NCI-H1436 (cell line): ENCODE measurements at places on chromosomes 7 and 10.
A peak's percentile ranks its signal among the peaks of the same experiment; 100 is the strongest.

DNA sequence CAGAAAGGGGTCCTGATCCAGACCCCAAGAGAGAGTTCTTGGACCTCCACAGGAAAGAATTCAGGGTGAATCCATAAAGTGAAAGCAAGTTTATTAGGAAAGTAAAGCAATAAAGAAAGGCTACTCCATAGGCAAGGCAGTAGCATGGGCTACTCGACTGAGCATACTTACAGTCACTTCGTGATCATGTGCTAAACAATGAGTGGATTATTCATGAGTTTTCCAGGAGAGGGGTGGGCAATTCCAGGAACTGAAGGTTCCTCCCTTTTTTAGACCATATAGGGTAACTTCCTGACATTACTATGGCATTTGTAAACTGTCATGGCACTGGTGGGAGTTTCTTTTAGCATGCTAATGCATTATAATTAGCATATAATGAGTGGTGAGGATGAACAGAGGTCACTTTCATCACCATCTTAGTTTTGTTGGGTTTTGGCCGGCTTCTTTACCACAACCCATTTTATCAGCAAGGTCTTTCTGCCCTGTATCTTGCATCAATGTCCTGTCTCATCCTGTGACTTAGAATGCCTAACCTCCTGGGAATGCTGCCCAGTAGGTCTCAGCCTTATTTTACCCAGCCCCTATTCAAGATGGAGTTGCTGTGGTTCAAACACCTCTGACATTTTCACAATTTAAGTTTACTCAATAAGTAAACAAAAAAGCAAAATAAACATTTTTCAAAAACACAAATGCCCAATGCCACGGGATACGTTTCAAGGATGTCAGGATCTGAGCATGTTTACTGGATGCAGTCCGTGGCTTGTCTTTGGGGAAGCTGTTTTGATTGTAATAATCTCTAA is 37.0 kb downstream of the ALOX5 start:
- no peak for DNase-seq

GRCh38 chr10:4654496-4654895 is 171.5 kb upstream of the AKR1E2 start:
- no peak for DNase-seq

DNA sequence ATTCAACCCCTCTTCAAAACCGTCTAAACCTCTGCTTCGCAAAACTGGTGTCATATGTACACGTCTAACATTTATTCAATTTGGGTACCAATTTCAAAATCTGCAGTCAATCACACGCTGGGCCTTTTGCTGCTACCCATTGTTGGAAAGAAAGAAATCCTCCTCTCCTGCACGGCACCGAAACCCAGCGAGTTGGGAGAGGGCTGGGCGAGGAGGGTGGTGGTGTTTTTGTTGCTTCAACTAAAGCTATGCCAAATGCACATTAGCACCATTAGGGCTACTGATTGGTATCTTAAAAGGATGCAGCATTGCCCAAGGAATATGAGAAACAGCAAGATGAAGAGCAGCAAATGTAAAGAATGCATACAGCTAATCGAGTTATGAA is 7.8 kb downstream of the EBF3 start:
- no peak for DNase-seq

GRCh38 chr10:47025540-47026300 is 114.5 kb downstream of the PTPN20 start:
- no peak for DNase-seq

DNA sequence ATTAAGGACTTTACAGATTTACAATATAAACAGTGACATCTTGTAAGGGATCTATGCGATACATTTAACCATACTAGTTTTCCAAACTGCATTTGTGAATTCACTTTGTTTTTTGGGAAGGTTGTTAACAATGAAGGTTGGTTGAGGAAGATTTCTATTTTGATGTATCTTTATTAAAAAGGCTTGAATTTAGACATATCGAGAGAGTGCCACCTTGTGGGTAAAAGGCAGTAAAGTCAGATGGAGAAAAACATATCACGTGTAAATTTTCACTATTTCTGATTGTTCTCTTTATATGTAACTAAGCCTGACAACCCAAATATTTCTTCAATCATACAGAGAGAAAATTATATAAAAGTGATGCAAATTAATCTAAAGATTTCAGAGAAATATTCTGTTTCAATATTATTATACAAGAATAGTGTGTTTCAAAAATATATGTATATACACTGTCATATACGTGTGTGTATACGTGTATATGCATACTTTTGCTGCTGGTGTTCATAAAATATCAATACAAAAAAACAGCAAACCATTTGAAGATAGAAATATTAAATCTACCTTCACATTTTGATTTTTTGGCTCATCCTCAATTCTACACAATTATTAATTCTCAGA is 988.6 kb downstream of the SORCS1 start:
- no peak for DNase-seq

- DNase-seq, result no peak
Observed at GRCh38 chr10:816958-817357, 114.5 kb downstream of the LARP4B start.

DNA sequence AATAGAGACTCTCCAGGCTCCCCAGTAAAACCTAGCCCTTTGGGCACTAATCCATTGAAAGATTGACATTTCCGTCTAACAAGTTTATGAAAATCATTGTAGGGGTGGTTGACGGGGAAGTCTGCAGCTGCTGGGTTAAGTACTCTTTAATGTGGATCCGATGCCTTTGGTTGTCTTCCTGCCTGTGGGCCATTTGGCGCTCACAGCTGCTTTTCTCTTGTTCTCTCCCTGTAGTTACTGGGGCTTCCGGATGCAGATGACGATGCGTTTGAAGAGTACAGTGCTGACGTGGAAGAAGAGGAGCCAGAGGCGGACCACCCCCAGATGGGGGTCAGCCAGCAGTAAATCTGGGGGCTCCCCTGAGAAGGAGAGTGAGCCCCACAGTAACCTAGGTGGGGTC is 22.4 kb downstream of the MTURN start:
- peak; percentile 63 for DNase-seq

DNA sequence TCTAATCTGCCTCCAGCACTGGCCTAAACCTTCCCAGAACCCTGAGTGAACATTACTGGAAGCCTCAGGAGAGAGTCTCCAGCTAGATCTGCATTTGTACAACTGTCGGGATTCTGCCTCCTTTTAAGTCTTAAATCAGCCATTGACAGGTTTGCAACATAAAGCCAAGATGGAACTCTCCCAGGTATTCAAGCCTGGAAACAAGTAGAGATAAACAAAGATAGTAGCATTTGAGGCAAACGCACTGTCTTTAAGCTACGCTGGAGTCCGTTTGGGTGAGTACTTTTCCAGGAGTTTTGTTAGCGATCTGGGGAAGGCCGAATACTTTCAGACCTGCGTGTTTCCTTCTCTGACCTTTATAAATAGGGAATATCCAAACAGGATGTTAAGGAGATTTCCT is 317.2 kb upstream of the FZD8 start:
- no peak for DNase-seq

GRCh38 chr10:100223879-100224278 is 5.5 kb downstream of the CHUK start:
- DNase-seq, result no peak

DNA sequence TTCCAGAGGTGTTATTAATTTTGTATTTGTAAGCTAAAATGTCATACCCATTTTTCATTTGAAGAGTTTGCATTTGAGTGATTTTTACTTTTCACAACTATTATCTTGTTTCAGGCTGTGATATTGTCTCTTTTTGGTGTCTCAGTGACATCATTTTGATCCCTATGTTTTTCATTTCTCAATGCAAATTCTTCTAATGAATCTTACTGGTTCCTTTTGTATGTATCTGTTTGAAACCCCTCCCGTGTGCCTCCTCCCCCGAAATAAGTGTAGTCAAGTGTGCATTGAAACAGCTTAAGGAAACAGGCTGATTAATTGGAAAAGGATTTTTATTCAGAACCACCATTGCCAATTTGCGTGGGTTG is 77.8 kb downstream of the SHH start:
- DNase-seq, result no peak

DNA sequence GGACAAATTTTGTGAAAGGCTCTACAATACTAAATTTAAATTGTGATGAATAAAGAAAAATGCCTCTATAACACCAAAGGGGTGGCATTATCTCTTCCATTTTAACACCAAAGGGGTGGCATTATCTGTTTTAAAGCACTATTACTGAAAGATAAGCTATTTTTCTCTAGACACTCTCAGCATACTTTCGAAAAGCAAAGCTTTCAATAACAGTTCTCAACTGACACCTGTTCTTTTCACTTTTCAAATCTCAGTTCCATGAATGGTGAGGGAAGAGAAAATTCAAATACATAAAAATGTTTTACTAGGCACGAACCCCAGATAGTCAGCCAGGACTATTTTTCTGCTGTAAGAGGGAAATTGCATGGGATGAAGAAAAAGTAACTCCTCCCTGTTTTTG is 103.8 kb downstream of the CPEB3 start:
- no peak for DNase-seq

GRCh38 chr7:87113077-87113476 is 39.2 kb upstream of the DMTF1 start:
- no peak for DNase-seq

DNA sequence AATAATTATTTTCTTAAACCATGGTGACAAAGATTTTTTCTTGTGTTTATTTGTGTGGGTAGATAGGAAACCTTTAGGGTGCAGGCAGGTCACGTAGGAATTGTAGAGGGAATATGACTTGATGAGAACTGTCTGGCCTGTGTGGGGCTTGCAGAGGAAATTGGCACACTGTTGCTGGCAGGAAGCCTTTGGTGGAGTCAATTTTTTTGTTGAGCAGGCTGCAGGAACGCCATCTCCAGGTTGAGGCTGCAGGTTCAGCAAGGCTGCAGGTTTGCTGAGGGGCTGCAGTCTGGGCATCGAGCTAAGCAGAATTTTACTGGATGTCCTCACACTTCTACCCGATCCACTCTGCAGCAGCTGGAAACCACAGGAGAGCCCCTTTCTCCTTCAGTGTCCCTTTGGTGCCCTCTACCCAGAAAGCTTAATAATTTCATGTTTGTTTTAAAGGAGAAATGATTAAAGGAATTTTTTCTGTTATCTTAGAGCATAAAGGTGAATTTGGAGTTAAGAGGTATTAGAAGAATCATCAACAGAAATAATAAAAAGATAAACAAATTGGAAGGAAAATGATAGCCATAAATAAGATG is 37.0 kb downstream of the TBC1D12 start:
- no peak for DNase-seq

DNA sequence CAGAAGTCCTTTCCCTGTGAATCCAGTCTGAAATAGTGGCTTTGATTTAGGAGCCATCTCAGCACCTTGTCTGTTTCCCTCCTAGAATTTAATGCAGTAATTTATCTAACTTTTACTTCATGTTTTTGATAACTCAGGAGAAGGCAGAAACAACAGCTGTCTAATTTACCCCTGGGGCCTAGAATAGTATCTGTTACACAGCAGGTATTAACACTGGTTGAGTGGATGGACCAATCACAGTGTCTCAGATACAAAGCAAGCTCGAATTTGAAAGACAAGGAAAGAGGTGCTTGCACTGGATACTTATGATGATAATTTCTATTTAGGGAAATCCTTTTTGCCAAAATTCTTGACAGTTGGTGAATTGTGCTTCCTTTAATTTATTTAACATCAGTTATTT is 23.4 kb downstream of the CHRM2 start:
- DNase-seq, result no peak

GRCh38 chr7:17436126-17436525 is 137.7 kb downstream of the AHR start:
- no peak for DNase-seq

- DNase-seq, result no peak
Observed at GRCh38 chr7:116757283-116757682, 85.3 kb downstream of the MET start.

DNA sequence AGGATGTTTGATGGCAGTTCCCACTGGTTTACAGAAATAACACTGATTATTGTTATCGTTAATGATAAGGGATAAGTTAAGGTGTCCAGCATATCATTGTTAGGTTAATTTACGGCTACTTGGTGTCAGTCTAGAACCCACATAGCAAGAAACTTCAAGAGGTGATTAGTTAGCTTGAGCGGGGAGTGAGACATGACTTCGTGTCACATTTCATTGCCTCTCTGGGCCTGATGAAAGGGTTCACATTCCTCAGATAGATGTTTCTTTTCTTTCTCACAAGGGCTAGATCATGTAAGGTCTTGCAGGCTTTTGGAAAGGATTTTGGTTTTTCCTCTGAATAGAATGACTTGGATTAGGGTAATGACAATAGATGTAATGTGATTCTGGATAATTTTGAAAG is 26.7 kb downstream of the WAC start:
- DNase-seq, result no peak

- no peak for DNase-seq
Observed at GRCh38 chr7:30145426-30145970, 10.7 kb downstream of the MTURN start.

GRCh38 chr10:86356296-86356695 is 10.3 kb downstream of the GRID1 start:
- DNase-seq, result no peak

DNA sequence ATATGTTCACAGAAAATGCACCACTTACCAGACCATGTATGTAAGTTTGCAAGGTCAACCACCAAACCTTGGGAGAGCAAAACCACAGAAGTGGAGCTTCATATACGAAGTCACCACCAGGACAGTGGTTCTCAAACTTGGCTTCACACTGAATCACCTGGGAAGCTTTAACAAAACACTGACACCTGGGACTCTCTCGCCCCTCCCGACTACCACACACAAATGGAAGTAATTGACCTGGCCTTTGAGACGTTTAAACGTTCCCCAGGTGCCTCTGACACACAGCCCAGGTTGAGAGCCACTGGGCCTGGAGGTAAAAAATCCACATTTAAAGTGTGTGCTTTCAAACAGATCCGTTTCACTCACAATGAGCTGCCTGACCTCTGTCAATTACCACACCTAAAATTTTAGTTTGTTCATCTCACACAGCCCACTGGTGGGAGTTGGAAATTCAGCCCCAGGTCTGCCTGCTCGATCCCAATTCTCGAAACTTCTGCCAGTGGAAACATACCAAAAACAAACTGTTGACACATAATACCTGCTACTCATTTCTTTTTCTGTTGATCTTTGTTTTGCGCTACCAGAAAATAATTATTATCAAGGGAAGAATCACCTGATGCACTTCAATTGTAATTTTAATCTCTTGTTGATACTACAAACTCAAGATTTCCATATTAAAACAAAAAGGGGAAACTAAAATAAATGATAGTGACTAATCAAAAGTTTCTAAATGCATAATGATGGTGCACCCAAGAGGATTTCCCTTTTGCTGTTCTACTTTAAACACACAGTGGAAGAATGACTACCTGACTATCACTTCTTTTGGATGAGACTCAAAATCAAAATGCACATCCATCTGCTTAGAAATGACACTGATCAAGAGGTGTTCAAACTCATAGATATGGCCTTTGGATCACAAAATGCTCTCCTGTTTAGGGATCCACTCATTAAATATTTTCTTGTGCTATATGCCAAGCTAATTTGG is 26.6 kb downstream of the CDNF start:
- no peak for DNase-seq

GRCh38 chr10:11344550-11344949 is 266.9 kb downstream of the USP6NL start:
- no peak for DNase-seq

DNA sequence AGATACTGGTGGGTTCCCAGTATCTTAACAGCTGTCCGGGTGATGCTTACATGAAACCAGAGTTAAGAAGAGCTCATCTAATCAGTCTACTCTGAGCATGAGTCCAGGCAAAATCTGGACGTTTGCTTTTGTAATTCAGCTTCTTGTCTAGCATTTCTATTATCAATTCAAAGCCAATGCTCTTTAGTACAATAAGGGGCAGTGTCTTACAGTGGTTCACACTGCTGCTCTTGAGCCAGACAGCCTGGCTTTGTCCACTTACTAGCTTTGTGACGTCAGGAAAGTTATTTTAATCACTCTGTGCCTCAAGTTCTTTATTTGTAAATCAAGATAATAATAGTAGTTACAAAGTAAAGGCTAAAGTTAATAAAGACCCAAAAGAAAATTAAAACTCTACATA is 227.3 kb upstream of the TCF7L2 start:
- no peak for DNase-seq
